ENCODE measurements at places on chromosomes 4 and X.

DNA sequence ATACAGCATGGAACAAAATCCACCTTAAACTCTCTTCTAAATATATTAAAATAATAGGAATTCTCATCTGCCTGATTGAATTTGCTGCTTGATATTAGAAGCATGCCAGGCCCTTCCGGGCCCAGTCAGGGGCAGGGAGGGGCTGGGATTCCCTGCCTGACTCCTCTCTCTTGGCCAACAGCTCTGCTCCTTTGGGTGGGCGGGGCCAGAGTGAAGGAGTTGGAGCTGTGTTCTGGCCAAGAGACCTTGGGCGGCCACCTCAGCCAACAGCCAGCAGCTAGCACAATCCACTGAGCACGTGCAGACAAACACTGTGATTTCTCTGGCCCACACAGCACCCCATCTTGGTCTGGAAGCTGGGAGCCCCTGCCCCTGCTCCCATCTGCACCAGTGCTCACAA lies 140.3 kb downstream of the PJA1 start:
- no peak for DNase-seq

DNA sequence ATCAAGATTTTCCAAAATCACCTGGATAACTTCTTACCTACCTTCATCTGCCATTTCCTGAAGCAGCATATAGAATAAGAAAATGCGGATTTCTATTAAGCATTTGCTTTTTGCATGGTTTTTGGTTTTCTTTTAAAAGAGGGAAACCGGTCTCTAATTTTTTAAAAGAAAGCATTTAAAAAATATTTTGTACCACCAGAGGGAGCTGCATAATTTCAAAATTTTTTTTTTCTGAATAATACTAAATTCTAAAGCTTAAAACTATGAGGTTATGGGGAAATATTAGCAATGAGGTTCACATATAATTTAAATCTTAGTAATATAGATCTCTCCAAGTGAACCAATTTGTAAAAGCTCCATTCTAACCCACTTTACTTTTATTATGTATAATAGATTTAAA lies 137.7 kb upstream of the TENT5D start:
- no peak for DNase-seq

DNA sequence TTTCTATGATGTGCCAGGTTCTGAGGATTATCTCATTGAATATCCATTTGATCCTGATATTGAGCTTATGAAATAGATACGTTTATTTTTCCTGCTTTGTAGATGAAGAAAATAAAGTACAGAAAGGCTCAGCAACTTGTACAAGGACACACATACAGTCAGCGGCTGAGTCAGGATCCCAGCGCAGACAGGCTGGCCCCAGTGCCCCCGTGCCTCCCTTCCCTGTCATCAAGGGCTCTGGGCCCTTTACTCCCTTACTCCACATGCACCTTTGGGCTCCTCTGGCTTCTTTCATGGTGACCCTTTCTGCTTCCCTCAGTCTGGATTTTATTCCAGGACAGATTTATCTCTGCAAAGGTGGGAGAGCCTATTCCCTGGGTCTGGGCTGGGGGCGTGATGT lies 12.8 kb downstream of the RASL11B start:
- no peak for DNase-seq

GRCh38 chr4:112546476-112546875 lies 30.5 kb upstream of the NEUROG2 start:
- DNase-seq = no peak

- no peak for DNase-seq
These were observed 8.8 kb downstream of the ADAM29 start for GRCh38 chr4:174926958-174927357.

- DNase-seq = no peak
These were observed 8.5 kb downstream of the NUDT11 start for GRCh38 chrX:51487960-51488267.

DNA sequence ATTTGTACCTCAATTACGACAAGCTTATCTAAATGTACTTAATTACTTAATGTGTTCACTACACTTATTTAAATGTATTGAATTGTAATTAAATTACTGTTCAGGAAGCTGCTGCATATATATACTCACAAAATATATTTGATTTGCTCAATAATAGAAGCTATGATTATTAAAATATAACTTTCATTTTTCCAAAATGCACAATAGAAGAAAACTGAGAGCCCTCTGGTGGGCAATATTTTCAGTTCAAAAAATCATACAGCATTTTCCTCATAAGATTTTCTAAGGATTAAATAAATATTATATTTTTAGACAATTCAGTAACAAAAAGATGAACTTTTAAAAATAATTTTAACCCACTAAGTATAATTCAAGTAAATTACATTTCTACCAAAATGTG lies 217.3 kb downstream of the DKK2 start:
- no peak for DNase-seq

Measured in NCI-H2029 (cell line).